ENCODE measurements at places on chromosomes 4 and X.

DNA sequence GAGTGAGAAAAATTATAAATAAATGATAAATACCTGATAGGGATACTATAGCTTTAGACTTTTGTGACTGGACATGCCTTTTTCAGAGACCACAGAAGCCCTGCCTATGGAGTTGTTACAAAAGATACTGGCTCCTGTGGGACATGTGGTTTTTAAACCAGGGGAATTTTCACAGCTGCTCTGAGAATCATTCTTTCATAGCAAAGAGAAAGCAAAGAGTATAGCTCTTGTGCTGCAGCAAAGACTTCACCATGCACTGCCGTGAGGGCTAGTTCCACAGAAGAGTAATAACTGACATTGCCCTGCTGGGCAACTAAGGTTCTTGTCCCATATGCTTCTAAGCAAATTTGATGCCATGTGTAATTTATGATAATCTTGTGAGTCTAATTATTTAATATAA is 98.2 kb downstream of the MAPK10 start:
- DNase-seq, result no peak

GRCh38 chrX:79704325-79704724 is 310.2 kb upstream of the TBX22 start:
- no peak for DNase-seq

GRCh38 chr4:102139932-102140331 is 205.3 kb downstream of the SLC39A8 start:
- DNase-seq, result no peak

- DNase-seq, result no peak
These were observed 2.9 kb upstream of the LEF1 start for GRCh38 chr4:108171339-108172230.

DNA sequence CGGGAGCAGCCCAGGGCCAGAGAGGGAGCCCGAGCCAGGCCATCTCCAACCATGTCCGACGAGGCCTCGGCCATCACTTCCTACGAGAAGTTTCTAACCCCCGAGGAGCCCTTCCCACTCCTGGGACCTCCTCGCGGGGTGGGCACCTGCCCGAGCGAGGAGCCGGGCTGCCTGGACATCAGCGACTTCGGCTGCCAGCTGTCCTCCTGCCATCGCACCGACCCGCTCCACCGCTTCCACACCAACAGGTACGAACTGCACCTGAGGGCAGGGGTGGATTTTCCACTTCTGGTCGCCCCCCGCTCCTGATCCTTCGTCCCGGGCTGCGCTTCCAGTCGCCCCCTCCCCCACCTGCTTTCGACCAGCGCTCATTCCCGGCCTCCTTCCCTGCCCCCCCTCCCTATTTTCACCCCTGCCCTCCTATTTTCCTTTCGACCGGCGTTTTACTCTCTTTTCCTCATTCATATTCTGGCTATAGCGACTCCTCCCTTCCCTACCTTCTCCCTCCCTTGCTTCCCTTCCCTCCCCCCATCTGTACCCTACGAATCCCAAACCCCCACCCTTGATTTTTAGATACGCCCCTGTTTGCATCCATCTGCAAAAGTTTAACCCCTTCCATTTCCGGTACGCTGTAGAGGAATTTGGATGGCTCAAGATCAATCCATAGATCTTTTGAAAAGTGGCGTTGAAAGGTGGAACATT is 633 bp downstream of the FAM199X start:
- DNase-seq, result no peak

DNA sequence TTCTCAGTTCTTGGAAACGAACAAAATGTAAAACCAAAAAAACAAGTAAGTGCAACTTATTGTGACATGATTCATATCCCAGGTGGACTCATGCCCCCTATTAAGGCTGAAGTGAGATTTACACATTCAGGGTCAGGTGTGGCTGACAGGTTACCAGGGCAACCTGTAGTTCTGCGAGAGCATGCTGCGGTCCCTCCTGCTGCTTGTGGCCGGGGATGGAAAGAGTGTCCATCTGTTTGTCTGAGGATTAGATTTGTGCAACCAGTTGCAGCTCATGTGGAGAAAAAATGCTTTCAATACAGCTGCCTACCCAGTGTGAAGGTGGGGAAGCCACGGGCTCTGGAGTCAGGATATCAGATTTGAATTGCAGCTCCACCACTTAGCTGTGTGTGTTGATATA is 78.8 kb downstream of the FAM184B start:
- no peak for DNase-seq

DNA sequence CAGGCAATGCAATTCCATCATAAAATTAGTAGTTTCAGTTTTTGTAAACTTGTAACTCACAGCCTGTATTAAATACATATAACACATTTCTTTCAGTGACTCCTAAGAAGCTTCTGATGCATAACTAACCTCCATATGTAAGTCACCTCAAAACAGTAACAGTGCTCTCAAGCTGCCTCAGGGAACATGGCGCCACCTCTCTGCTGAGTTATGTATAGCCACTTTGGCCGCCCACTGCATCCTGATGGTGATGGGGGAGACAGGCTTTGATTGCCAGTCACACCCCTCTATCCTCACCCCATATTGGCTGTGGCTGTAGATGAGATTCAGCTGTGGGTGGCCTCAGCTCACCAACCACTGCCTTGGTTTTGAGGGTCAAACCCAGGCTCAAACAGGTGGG is 54.3 kb downstream of the LRBA start:
- DNase-seq, result no peak

GRCh38 chr4:48589098-48589445 is 99.0 kb downstream of the ZAR1 start:
- no peak for DNase-seq

GRCh38 chr4:41442810-41443209 is 95.1 kb upstream of the LIMCH1 start:
- no peak for DNase-seq

DNA sequence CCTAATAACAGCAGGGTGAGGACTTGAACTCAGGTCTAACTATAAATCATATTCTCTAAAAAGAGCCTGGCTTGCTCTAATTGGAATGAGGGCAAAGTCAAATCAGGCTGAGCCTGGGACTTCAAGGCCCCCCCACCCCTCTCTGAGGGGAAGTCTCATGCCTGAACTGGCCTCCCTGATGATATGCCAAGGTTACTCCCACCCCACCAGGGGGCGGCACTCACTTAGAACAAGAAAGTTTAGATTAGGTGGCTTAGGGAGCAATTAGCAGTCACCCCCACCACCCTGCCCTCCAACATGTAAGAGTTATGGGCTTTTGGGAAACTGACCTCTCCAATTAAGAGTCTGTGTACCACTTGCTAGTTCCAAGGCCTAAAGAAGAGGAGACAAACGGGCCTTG is 2.7 kb downstream of the FOXO4 start:
- DNase-seq, result peak; percentile 44

GRCh38 chr4:184664445-184665210 is 15.1 kb downstream of the PRIMPOL start:
- no peak for DNase-seq

- DNase-seq, result no peak
These were observed 2.9 kb upstream of the CYBB start for GRCh38 chrX:37776987-37777325.

GRCh38 chr4:48191758-48192157 is 57.7 kb upstream of the TXK start:
- DNase-seq, result no peak

DNA sequence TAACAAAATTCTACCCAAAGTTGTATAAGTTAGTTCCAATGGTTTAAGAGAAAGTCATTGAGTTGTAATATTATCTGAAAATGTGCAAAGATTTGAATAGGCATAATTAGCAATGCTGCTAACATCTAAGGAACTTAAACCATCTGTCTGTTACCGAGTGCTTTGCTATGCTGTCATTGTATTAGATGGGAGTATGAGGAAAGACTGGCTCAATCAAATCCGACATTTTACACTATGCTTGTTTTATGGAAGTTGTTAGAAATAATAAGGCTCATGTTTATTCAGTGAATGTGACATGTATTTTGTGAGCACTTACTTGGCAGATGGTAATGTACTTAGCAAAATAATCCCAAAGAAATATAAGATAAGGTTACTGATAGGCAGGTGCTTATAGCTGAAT is 1715.1 kb downstream of the PCDH7 start:
- DNase-seq, result no peak

- no peak for DNase-seq
These were observed 73.0 kb upstream of the PJA1 start for GRCh38 chrX:69238114-69238886.

DNA sequence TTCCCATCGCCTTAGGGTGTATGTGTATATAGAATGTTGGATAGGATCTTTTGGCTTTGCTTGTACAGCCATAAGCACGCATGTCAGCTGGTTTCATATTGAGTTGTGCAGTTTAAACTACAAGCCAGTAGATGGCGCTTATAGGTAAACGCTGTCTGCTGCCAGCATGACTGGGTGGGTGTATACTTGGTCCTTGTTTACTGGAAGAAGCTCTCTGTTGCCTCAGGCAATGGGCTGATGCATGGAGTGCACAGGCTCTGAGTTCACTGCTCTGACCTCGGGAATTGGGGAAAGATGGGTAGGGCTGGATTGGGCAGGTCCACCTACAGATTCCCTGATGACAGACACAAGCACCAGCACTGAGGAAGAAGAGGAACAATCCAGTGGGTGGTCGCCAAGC is 831.5 kb downstream of the STIM2 start:
- DNase-seq, result peak; percentile 15

DNA sequence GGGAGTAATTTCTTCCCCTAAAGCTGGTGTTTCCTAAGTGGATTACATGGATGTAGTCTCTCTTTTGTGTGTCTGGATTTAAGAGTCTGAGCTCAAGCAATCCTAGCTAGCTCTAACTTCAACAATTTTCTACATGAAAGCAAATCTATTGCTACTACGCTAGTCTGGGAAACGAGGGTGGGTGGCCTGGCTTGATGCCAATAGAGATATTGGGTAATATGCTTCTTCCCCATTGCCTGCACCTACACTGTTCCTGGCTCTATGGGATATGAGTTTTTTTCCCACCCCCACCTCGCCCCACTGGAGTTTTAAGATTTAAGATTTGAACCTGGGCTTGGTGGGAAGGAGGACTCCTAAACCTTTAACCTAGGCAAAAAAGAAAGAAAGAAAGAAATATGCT is 158.8 kb downstream of the RBM46 start:
- no peak for DNase-seq

GRCh38 chr4:83552083-83552482 is 16.2 kb downstream of the GPAT3 start:
- DNase-seq, result peak; percentile 70

DNA sequence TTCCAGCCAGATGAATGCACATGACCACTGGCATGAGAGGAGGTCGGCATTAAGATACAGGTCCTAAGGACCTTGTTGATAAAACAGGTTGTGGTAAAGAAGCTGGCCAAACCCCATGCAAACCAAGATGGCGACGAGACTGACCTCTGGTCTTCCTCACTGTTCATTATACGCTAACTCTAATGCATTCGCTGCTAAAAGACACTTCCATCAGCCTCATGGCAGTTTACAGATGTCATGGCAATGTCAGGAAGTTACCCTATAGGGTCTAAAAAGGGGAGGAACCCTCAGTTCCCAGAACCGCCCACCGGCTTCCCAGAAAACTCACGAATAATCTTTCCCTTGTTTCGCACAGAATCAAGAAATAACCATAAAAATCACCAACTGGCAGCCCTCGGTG is 182.4 kb downstream of the DHRSX start:
- no peak for DNase-seq

GRCh38 chr4:179855469-179855868 is 2387.7 kb upstream of the TENM3 start:
- DNase-seq, result no peak

All from NCI-H1436 (cell line).